ENCODE measurements at places on chromosomes 12 and 14.

DNA sequence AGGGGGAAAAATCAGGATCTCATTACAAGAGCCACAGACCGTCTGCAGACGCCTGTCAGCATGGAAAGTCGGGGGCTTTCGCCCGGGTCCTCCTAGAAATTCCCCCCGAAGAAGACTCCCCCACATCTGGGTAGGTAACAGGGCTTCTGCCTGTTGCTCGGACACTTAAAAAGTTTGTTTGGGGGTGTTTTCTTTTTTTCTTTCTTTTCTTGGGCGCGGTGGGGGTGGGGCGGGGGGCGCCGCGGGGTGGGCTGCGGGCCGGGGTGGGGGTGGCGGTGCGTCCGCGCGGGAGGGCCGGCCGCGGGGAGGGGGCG is 358 bp downstream of the ELK3 start:
- no peak for DNase-seq

DNA sequence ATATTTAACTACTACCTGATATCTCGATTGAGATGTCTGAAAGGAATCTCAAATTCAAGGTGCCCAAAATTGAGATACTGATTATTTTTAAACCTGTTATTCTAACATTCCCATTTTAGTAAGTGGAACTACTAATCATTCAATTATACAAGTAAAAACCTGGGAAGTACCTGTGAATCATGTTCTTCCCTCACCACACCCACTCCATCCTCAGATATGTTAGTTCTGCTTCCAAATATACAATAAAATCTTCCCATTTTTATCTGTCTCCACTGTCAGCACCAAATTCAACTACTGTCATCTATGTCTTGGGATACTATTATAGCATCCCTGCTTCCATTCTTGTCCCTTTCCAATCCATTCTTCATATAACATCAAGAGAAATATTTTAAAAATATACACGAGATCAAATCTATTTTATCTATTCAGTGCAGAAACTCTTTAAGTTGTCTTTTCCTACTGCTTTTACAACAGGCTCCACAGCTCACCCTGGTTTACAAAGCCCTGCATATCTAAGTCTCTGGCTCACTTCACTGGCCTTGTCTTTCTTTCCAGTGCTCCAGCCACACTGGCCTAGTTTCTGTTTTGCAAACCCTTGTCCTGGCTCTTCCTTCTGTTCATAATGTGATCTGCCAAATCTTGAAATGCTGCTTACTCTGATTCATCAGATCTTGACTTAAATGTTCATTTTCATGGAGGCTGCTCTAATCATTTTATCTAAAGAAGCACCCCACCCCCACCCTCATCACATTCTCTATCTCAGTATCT is 122.3 kb downstream of the PTPRR start:
- no peak for DNase-seq

DNA sequence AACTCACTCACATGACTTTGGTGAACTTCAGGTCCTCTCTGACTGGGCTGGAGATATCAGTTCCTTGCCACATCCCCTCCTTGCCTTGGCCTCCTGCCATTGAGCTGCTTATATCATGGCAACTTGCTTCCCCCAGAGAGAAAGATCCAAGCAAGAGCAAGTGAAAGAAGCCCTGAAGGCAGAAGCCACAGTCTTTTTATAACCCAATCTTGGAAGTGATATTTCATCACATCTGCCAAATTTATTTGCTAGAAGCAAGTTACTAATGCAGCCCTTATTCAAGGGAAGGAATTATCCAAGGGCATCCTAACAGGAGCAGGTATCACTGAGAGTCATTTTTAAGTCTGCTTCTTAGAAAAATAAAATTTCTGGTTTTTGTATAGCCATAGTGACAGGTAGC is 127.8 kb downstream of the SLC38A4 start:
- peak; percentile 18 for DNase-seq

DNA sequence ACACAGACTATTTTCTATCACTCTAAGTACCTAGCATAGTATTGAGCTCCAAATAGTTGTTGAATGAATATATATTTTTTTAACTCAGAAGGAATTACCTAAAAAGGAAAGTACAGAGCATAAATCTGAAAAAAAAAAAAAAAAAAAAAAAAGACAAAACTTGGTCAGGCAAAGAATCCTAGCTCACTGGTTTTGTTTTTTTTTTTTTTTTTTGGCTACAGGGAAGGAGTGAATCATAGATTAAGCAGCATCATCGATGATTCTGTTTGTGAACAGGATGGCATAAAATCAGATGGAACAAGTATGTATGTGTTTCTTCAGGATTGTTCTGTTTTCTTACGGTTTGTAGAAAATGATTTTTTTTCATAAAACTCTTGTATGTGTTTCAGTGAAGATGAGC is 66.1 kb upstream of the BCAT1 start:
- no peak for DNase-seq

DNA sequence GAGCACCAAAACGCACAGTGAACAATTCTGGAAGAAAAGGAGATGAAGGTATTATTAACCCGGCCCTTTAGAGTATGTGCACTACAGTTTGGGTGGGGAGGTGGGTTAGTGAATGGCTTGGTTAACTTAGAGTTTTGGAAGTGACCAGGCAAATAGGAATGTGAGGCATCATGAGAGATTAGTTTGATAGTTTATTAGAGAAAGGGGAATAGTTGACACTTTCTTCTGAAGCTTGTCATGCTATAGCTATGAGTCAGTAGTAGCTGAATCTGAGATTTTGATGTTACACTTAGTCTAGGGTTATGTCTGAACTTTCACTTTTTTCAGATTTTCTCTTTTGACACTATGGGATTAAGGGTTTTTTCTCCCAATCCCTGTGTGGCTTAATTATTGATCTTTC is 567.2 kb downstream of the SNAPC1 start:
- DNase-seq, result no peak

DNA sequence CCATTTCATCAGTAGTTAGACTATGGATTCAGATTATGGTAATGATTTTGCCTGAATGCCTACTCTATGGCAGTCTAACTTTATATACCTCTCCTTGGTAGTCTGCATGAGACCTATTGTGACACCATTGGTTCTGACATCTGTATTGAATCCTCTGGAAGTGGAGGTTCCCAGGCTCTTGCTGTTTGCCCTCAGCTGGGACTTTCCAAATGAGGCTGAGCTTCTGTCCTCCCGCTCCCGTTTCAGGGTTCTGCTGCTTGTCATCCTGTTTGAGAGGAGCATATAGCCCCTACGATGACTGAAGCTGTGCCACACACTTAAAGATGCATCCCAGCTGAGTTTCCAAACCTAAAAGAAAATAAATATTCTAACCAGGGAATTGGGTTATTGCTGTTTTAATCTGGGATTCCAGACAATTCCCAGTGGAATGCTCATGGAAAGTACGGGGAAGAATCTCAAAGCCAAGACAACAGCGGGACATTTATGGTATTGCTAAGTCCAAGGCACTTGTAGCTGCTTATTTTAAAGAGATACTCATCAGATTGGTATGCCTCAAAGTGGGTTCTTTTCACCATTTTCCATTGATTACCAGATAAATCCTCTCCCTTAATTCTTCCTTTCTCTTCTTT is 105.9 kb downstream of the ETV6 start:
- DNase-seq, result no peak

DNA sequence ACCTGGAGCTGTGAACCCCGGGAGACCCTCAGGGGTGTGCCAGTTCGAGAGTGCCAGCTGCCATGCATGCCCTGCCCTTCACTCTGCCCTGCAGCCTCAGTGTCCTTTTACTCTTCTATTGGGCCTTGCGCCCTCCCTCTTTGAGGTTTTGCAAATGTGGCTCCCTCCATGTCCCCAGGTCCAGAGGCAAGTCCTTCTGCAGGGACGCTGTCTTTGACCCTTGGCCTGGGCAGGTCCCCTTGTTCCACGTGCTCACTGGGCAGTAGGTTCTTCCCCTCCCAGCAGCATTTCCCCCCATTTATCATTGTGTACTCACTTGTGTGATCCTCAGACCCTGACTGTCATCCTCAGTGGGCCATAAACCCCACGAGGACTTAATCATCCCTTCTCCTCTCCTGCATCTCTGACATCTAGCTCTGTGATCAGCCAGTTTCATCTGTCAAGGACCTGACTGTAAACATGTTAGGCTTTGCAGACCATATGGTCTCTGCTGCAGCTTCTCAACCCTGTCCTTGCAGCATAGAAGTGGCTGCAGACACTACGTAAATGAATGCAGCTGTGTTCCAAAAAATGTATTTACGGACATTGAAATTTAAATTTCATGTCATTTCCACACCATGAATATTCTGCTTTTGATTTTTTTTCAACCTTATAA is 36.6 kb downstream of the TSPAN9 start:
- no peak for DNase-seq

- DNase-seq, result no peak
Observed at GRCh38 chr12:30794020-30794419, 39.3 kb upstream of the CAPRIN2 start.

GRCh38 chr14:105864651-105865265 is 338.4 kb downstream of the TMEM121 start:
- no peak for DNase-seq

- peak; percentile 64 for DNase-seq
Observed at GRCh38 chr12:26149968-26150500, 25.2 kb upstream of the BHLHE41 start.

DNA sequence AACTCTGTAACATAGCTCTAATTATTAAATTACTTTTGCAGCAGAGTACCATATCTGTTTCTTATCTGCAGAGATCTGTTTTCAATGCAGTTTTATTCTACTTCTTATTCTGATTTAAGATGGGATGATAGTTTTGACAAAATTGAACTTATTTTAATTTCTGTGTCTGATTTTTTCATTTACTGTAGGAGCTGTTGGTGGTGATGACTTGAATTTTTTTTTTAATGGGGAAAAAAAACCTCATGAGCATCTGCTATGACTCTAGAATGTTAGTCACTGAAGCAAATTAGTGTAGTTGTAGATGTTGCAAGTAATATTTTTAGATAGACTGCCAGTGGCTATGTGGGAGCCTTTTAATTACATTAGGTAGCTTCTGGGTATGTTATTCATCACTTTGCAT is 23.4 kb downstream of the DNM1L start:
- no peak for DNase-seq

DNA sequence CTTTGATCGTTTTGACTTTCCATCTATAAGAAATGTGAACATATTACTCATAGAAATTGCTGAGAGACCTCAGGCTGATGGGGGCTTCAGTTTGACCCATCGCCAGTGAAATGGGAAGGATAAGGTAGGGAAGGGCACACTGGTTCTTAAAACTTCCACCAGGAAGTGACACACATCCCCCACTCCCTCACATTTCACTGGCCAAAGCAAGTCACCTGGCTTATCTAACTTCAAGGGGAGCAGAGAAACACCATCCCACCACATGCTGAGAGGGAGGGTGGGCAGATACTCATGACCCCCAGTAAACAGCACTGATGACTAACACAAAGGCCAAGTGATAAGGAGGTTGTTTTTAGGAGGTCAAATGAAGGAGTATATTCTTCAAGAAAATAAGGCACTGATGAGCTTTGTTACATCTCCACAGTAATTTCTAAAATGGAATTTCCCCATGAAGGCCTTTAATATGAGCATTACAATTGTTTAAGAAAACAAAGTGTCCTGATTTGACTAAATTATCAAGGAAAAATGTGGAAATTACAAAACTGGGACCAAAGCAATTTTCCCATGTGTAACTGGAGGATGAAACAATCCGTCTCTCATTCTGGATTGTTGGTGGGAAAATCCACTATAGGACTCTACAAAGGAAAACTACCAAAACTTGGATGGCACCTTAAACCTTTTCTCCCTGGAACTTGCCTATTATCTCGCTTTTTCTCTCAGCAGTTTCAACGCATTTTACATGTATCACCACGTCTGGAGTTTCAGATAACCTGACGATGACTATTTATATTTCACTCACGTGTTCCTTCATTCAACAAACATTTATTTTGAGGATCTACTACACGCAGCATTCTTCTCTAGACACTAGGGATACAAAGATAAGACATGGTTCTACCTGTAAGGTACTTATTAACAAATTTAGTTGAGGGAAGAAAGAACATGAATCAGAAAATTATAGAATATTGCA is 91.8 kb upstream of the EEA1 start:
- DNase-seq, result no peak

- DNase-seq, result no peak
Observed at GRCh38 chr12:106091446-106091820, 47.3 kb downstream of the NUAK1 start.

GRCh38 chr14:22822016-22822570 is 6.9 kb upstream of the SLC7A7 start:
- no peak for DNase-seq

DNA sequence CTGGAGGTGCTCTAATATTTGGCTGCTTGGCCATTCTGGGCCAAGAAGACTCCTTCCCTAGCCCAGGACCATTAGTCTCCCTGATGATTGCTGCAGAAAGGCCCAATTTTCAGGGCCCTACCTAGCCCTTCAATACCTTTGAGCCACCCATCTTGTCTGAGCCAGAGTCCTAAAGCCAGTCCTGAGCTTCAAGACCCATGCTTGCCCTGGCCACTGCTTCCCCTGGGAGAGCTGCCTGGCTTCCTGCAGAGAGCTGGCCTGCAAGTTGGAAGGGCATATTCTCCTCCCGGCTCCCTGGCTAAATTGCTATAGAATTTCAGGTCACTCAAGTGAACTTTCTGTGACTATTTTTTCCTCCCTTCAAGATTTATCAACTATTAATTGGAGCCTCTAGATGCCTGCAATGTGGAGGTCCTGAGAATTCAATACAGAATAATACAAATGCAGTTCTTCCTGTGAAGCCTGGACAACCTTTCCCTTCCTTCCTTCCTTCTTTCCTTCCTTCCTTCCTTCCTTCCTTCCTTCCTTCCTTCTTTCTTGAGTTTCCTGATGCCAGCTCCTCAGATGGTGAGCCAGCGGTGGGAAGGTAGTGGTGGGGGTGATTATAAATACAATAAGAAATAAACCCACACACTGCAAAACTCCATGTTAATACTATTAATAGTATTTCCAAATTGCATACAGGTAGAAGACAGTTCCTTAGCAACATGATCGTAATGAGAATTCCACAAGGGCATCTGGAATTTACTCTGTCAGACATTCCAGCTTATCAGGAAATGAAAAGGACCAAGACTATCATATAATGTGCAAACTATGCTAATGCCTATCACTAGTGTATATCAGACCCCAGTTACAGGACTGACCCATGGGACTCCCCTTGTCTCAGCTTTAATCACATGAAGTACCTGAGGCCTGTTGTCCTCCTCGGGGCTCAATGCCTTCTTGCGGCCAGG is 108.1 kb downstream of the ZFP36L1 start:
- no peak for DNase-seq

DNA sequence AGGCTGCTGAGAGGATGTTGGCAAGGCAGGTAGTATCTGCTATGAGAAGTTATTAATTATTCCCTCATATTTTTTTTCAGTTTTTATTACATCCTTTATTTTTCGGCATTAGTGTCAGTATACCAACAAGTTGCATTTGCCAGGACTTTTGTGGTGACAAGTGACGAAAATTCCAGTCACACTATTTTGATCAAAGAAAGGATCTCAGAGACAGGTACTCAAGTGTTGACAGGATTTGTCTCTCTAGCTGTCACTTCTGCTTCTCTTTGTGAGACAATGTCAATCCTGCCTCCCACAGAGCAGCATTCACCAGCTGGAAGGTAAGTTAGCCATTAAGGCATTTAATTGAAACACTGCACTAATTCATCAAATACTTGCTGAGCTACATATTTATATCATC is 18.0 kb upstream of the IFNG start:
- no peak for DNase-seq

- DNase-seq, result peak; percentile 71
Observed at GRCh38 chr12:9707864-9708808, 24.8 kb downstream of the CLECL1 start.

GRCh38 chr12:11510671-11511070 is 115.3 kb upstream of the PRB2 start:
- no peak for DNase-seq

Measured in MV-4-11 (cell line).